ENCODE measurements at places on chromosomes 6 and 20.

- DNase-seq = no peak
These were observed 6.3 kb downstream of the PPP1R14C start for GRCh38 chr6:150149146-150149545.

- no peak for DNase-seq
These were observed 90.0 kb downstream of the SASH1 start for GRCh38 chr6:148432462-148433195.

DNA sequence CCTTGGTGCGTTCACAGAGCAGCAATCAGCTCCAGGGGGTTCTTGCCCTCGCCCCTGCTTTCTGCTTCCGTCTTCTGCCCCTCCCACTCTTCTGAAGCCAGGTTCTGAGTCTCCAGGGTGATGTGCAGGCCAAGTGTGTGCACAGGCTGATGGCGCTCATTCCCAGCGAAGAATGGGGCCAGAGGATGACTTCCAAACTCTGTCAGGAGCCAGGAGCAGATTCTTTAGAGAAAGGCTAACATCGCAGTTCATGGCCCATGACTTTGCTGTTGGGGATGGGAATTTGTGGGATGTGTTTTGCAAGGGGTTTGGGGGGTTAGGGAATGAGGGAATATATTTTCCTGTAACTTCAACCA, 56.1 kb upstream of the CCN6 start:
- DNase-seq = no peak

DNA sequence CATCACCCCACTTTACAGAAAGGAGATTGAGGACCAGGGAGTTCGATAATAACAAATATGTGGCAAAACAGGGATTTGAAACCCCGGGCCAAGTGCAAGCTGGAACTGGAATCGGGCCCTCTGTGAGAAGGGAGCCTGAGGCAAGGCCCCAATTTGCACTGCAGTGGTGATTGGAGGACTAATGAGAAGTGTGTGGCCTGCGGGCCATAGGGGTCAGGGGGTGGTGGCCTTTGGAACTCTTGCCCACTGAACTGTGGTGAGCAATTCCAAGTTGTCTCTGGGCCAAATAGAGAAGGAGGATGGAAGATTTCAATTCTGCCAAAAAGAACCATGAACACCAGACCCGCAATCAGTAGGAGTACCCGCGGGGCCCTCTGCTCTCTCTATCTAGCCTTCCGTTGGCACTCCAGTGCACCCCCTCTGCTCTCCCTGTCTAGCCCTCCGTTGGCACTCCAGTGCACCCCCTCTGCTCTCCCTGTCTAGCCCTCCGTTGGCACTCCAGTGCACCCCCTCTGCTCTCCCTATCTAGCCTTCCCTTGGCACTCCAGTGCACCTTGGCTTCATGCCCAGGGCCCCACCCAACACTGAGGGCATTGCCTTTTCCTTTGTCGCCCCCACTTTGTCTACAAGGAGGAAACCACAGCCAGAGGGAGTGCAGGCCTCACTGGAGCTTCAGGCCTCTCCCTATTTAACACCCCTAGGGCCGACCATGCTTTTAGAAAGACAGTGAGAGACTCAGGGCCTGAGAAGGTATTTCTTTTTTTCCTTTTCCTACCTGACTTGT, 6.0 kb upstream of the PTPRA start:
- no peak for DNase-seq

DNA sequence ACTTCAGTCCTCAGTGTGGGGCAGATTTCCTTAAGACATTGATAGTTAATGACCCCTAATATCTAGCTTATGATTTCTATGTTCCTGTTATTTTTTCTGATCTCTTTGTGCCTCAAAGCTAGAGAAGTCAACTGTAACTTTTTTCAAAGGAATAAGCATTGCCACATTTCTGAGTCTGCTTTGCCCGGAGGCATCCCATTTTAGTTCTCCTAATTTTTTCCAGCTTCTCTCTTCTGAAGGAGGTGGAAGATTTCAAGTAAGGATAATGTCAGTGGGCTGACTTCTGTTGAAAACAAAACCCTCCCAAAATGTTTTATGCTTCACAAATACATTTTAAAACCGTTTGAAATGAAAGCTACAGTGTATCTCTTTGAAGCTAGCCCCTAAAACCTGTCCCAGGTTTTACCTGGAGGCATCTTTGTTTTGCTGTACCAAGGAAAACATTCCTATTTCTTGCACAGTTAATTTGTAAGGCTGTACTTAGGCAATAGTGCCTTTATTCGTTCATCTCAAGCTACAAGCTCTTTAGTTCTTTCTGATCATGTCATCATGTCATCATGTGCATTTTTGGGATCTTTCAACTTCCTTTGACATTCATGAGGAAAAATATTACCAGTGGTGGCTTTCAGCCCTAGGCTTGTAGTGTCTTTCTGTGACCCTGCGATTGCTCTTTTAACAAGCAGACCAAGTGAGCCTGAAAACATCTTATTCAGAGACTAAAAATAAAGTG, 45.7 kb downstream of the TSPYL4 start:
- DNase-seq = no peak

GRCh38 chr20:36132802-36133211, 21.7 kb upstream of the EPB41L1 start:
- no peak for DNase-seq

DNA sequence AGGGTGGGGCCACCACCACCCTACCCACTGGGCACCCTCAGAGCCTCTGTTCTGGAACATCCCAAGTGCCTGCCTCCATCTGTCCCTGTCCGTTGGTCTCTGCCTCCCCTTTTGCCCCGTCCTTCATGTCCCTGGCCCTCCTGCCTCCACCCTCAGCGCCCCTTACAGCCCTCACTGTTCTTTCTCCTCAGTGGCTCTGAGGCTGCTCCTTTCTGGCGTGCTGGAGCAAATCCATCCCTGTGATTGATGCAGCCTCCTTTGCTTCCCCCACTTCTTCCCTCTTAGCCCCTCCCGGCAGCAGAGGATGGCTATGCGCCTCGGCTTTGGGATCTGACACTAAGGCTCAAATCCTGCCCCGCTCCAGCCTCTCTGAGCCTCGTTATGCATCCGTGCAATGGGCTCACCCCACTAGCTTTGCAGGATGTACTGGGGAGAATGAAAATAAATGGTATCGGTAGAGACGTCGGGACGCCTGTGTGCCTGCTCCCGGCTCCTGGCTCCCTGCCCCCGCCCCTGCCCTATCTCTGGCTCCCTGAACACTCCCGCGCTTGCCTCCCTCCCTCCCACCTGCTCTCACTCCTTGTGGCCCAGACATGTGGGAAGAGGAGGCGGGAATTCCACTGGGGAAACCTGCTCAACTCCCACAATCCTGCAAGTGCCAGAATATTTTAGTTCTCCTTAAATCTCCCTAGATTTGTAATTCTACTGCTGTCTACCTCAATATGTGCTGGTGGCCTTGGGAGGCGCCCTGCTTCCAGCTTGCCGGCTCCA, 13.1 kb downstream of the VSTM2L start:
- no peak for DNase-seq

DNA sequence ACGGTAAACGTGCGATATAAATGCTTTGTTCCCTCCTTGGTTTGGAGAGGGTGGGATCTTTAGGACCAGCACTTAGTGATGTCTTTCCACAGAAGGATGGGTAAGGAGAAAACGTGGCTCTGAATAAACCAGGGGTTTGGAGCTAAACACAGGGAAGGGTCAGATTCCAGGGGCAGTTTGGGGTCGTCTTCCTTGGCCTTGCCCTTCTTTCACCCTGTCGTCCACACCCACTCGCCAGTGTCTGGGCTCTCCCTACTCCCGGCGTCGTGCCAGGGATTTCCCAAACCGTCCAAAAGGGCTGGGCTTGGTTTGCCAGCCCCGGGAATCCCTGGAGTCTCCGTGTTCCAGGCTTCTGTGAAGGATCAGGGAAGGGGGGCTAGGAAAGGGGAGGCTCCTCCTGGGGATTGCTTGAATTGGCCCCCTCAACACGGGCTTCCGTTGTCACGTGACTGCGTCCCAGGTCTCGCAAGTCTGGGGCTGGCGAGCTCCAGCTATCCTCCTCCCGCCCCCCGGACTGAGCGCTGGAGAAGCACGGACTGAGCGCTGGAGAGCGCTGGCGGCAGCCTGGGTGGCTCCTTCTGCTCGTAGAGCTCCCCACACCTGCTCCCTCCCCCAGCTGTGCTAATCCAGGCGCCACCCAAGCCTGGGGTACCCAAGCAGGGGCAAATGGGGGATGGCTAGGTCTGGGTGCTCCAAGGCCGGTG, 9.4 kb upstream of the ARMC12 start:
- peak; percentile 76 for DNase-seq

DNA sequence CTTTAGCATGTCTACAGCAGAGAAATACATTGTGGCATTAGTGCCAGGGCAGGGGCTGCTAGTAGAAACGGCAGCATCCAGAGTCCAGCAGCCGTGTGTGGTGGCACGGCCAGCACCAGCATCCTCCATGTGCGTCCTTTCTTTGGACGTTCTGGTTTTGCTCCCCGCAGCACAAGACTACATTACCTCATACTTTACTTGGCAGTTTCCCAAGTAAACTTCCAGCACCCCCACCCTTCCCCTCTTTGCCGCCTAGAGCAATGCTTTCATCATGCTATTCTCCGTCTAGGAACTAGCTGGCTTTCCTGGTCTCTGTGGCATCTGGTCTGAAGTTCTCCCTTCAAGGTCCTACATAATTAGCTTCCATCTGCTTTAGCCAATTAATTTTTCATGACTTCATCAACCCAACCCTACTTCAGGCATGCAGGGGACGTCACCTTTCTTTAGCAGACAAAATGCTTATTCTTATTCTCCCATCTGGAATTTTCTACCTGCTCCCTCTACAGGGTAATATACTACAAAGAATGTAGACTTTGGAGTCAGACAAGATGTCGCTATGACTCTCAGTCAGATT, 67.6 kb downstream of the BLOC1S5 start:
- no peak for DNase-seq

DNA sequence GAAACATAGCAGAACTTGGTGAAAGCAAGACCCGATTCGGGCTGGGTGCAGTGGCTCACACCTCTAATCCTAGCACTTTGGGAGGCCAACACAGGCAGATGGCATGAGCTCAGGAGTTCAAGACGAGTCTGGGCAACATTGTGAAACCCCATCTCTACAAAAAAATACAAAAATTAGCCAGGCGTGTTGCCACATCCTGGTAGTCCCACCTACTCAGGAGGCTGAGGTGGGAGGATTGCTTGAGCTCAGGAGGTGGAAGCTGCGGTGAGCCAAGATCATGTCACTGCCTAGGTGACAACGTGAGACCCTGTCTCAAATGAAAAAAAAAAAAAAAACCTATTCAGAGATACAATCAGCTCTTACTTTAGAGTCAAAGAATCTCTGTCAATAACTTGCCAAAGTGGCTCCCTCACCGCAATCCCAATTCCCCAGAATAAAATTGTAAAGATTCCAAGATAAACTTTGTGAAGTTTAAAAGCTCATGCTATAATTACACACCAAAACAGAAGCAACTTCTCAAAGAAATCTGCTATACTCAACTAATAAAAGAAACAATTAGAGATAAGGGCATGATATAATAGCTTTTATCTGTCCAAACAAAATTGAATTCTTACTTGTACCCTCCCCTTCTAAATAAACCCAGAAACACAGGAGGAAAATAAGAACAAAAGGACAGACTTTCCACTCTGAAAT, 33.6 kb downstream of the CDK19 start:
- DNase-seq = no peak

DNA sequence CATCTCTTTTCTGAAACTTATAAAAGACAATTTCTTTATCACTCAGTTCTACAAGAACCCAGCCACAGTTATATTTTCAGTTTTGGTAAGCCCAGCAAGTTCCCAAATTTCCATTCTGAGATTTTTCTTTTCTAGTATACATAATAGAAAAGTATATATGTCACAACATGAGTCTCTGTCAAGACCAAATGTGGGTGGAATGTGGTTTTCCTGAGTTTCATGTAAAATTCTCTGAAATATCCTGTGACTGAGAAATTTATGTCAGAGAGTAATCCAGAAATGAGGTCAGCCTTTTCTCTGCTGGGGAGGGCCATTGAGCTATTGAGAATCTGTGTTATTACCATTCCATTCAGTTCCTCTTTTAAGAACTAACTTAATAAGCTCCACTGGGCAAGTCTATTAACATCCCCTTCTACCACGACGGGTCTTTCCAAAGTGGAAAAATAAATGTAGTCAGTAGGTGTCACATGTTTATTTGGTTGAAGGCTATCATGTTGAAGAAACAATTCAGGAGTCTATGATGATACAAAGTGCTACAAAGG, 100.7 kb upstream of the HMGN3 start:
- DNase-seq = no peak

- DNase-seq = no peak
These were observed 47.9 kb upstream of the ARID1B start for GRCh38 chr6:156729248-156729647.

GRCh38 chr6:1701668-1702353, 92.1 kb downstream of the FOXC1 start:
- no peak for DNase-seq

- DNase-seq = no peak
These were observed 430.3 kb upstream of the SULF2 start for GRCh38 chr20:48215536-48215935.

- DNase-seq = no peak
These were observed 20.7 kb upstream of the BCAS1 start for GRCh38 chr20:54091120-54091480.

GRCh38 chr6:30776390-30777154, 32.2 kb upstream of the IER3 start:
- no peak for DNase-seq

DNA sequence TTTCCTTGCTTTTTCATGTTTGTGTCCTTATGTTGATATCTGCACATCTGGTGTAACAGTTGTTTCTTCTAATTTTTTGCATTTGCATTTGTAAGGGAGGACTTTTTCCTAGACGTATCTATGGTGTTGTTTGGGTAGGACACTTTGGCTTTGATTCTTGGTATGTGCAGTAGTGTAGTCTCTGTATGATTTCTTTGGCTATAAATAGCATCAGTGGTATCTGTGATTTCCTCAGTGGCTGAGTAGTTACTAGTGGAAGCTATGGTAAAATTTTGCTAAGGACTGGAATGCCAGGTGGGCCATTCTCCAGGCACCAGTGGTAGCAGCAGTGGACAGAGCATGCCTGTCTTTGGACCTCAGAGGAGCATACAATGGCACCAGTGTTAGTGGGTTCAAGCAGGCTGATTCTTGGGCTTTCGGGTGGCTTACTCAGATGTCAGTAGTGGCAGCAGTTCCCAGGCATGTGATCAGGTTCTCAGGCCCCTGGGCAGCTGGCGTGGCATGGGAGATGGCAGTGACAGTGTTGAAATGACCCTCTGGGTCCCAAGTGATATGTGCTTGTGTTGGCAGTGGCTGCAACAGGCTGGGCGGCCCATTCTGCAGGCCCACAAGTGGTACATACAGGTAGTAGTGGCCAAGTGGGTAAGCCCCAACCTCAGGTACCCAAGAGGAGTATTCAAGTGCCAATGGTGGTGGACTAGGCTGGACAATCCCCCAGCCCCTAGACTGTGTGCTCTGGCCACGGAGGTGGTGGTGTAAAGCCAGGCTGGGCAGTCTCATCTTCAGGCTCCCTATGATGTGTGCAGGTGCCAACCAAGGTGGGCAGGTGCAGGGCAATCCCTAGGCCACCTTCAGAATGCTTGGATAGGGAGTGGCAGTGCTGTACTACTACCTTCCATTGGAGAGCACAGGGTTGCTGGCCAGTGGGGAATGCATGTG, 54.5 kb downstream of the PLCG1 start:
- no peak for DNase-seq

GRCh38 chr6:135667691-135668455, 170.3 kb upstream of the AHI1 start:
- peak; percentile 3 for DNase-seq

- no peak for DNase-seq
These were observed 592 bp downstream of the SAPCD1 start for GRCh38 chr6:31762878-31763618.

Data from NCI-H446 (cell line).